Activated CD8-positive, alpha-beta memory T cell treated with anti-CD3 and anti-CD28 coated beads for 48 hours (primary cell): ENCODE measurements at places on chromosomes 4 and X.

DNA sequence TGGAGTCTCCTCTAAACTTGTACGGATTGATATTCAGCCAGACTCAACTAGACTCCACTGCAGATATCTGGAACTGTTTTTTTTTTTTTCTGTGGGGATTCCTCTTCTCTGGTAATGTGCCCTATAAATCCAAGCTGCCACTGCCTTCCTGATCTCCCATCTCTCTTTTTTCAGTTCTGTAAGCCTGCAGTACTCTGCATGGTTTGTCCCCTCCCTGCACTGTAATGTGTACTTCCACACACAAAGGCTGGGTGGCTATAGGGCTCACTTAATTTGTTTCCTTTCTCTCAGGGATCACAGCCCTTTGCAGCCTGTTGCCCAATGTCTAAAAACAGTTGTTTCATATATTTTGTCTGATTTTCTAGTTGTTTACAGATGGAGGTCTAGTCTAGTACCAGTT lies 84.7 kb upstream of the RPA4 start:
- no peak for DNase-seq

DNA sequence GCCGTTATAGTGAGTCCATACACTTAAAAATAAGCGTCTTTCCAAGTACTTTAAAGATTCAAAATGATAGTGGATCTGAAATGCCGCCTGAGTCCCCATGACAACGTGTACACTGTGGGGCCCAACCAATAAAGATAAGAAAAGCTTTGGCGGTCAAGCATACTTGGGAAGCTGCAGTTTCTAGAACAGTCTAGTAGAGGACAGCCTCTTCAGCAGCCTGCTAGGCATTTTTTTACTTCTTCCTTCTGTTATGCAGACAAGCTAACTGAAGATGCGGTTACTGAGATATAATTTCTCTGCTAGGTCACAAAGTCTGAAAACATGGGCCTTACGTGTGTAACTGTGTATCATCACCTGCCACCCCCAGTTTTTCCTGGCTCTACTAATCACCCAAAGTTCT lies 402 bp upstream of the UPRT start:
- peak; percentile 0 for DNase-seq

GRCh38 chrX:24955372-24955930 lies 60.3 kb downstream of the ARX start:
- no peak for DNase-seq

GRCh38 chr4:86250619-86251018 lies 109.2 kb downstream of the MAPK10 start:
- DNase-seq = no peak

DNA sequence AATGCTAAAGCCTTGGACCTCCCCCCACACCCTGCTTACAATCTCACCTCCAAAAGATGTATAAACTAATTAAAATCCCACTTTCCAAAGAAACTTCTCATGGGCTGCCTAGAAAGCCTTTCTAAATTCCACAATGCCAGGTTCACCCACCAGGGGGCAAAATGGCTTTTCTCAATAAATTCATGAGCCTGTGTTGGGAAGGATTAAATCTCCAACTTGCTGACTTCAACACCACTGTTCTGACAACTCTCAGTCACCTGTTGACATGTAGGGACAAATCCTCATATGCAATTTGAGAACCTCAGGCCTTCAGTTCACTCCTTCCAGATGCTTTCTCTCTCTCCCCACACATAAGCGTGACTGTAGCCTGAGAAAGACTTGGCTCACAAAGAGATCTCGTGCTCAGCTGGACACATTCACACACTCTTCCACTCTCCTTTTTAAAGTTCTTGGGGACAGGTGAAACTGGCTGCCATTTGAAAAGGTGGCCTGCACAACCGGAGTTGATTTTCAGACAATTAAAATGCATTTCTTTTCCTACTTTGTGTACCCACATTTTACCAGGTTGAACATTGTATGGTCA lies 88.6 kb upstream of the PRPS2 start:
- no peak for DNase-seq

DNA sequence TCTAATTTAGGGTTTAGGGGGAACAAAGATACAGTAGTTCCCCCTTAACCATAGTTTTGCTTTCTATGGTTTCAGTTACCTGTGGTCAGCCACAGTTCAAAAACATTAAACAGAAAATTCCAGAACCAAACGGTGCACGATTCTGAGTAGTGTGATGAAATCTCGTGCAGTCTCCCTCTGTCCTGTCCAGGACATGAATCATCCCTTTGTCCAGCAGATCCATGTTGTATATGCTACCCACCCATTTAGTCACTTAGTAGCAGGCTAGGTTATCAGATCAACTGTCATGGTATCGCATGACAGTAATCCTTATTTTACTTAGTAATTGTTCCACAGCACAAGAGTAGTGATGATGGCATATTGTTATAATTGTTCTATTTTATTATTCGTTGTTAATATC lies 556.1 kb downstream of the IL1RAPL1 start:
- DNase-seq = no peak

GRCh38 chr4:2781911-2782310 lies 11.0 kb upstream of the SH3BP2 start:
- DNase-seq = no peak

GRCh38 chrX:131979116-131979515 lies 44.0 kb upstream of the STK26 start:
- DNase-seq = no peak

DNA sequence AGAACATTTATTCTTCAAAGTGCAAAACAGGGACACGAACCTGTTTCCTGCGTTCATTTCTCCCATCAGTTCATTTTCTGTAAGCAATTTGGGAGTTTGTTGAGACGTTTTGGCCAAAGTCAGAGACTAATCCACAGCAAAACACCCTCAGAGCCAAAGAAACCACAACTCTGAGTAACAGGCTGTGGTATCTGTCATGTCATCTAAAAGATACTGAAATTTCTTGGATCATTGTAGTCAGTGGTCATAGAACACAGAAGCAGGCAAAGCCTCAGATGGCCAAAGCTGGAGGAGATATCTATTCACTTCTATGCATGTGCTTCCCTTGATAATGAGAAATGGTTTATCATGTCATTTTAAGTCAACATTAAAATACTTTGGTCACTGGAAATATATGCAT lies 485.6 kb upstream of the GALNT7 start:
- no peak for DNase-seq

- DNase-seq = no peak
These were observed 313 bp upstream of the BLOC1S4 start for GRCh38 chr4:6715704-6716017.

GRCh38 chr4:76679691-76680090 lies 218.3 kb downstream of the SOWAHB start:
- no peak for DNase-seq

DNA sequence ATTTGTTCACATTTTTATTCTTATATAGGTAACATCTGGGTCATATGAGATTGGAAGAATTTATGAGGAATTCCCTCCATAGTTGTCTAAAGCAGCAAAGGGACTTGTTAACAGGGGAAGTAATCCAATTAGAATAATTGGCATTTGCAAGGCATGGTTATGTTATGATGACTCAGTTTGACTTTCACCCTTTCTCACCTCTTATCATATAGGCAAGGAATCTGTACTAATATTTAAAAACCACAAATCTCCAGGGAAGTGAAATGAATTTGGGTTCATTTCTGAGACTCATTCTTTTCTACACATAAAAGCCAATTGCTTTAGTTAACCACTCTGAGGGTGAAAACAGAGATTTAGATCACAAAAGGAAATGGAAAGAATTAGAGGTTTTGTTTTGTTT lies 281.5 kb upstream of the DKK2 start:
- DNase-seq = no peak

- DNase-seq = no peak
These were observed 16.4 kb downstream of the MCUB start for GRCh38 chr4:109576462-109576861.

DNA sequence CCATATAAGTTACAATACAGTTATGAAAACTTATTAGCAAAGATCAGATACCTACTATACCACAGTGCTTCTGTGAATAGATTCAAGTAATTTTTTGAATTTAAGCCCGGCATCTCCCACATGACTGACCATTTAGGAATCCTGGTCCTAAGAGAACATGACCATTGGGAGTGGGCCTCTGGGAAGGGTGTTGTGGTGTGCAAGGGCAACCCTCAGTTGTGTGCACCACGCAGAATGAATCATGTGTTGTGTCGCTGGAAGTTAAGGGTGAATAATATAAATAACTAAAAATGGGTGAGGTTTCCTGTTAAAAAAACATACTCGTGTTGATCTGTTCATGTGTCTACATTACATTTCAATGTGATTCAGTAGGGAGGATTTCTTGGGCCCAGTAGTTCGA lies 15.5 kb downstream of the CPE start:
- DNase-seq = no peak

- DNase-seq = no peak
These were observed 192.2 kb upstream of the LEF1 start for GRCh38 chr4:108360754-108361445.

DNA sequence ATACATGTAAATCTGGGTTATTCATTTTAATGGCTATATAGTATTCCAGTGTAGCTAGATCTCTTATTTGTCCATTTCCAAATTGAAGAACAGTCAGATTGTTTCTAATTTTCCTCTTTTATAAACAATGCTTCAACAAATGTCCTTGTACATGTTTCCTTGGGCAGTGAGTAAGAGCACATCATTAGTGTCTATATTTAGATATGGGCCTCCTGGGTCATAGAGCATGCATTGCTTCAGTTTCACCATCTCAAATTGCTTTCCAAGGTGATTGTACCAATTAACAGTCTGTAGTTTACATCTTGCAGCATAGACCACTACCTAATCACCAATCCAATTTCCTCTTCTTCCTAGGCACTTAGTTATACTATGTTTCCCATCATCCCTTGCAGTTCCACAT lies 13.4 kb downstream of the PHKA2 start:
- DNase-seq = no peak

DNA sequence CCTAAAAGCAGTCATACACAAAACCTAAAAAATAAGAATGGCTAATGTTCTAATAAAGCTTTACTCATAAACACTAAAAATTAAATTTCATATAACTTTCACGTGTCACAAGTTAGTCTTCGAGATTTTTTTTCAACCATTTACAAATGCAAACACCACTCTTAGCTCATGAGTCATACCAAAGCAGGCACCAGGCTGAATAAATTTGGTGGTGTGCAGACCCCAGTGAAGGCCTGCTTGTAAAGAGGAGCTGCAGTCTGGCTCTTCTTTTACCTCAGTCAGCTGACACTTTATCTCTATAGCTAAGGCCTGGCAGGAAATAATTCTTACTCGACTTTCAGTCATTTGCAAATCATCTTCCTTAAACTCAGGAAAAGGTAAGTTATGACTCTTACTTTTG lies 37.4 kb downstream of the CLOCK start:
- no peak for DNase-seq

GRCh38 chrX:13836575-13836974 lies 19.7 kb upstream of the GPM6B start:
- no peak for DNase-seq

DNA sequence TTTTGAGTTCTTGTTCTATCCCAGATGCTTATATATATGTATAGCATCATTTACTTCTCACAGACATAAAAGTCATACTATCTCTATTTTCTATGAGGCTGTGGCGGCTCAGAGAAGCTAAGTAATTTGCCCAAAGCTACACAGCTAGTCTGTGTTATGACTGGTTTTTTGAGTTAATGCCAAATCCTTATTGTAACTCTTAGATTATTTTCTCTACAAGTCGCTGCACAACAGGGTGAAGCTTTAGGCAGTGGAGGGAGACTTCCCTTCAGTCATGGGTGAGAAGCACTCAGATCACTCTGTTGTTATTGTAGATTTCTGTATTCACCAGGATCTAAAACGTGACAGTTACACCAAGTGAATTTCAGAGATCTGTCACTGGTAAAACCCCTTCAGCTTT lies 48.1 kb downstream of the WWC2 start:
- DNase-seq = no peak

GRCh38 chr4:166377578-166377977 lies 504.5 kb downstream of the TLL1 start:
- no peak for DNase-seq

- DNase-seq = no peak
These were observed 591.5 kb downstream of the GALNTL6 start for GRCh38 chr4:172404676-172405075.

GRCh38 chr4:152218576-152218975 lies 317.3 kb downstream of the FBXW7 start:
- no peak for DNase-seq

DNA sequence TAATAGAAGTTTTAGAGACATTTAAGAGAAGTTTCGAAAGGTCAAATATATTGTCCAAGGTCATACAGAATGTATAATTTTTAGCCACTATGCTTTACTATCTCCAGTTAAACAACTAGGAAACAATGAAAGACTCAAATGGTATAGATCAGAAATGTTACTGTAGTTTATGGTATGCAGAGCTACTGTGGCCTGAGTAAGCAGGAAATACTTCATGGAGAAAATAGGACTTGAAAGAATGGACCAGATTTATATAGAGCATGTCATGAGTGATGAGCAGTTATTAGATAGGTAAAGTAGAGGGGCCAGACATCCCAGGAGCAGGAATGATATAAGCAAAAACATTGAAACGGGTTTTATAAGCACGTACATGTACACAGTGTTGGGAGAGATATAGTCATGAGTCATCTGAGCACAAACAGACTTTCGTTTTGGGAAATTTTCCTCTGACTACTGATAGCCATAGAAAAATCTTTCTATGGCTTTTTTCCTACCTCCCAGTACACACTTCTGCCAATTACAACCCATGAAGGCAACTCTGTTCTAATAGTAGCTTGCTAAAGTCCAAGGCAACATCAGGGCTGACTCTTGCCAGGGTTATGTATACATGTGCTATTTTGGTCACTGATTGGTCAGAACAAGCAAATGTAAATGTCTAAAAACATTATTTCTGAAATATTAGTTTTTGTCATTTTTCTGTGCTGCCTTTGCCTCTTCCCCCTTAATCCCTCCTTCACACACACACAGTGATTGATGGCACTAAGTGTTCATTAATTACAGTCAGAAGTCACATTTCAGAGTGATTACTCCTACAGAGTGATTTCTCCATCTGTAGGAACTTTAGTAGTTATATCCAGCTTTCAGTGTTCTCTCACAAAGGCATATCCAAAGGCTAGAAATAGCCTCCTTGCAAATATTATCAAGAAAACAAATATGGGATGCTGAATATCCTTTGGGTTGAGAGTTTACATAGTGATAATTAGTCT lies 198.7 kb downstream of the ENOX2 start:
- no peak for DNase-seq

- DNase-seq = no peak
These were observed 12.9 kb upstream of the TMSB15B start for GRCh38 chrX:103949506-103949905.

DNA sequence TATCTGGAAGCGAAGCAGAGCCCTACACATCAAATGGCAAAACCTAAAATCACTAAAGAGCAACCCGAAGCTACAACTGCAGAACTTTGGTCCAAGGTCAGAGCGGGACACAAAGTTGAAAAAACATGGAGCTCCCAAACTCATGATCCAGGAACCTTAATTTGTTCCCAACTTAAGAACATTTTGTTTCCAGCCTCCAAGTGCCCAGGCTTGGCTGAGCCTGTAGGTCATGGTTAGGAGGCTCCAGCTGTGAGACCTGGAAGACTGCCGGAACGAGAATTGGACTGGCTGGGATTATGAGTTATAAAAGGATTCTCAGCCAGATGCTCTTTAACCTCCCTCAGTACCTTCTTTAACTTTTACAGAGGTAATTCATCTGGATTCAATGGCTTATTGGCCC lies 349.1 kb upstream of the DDX53 start:
- no peak for DNase-seq
